Cerebellum (tissue), 4 donors: ENCODE measurements at places on chromosomes 13 and 19.
A peak's percentile ranks its signal among the peaks of the same experiment; 100 is the strongest.

DNA sequence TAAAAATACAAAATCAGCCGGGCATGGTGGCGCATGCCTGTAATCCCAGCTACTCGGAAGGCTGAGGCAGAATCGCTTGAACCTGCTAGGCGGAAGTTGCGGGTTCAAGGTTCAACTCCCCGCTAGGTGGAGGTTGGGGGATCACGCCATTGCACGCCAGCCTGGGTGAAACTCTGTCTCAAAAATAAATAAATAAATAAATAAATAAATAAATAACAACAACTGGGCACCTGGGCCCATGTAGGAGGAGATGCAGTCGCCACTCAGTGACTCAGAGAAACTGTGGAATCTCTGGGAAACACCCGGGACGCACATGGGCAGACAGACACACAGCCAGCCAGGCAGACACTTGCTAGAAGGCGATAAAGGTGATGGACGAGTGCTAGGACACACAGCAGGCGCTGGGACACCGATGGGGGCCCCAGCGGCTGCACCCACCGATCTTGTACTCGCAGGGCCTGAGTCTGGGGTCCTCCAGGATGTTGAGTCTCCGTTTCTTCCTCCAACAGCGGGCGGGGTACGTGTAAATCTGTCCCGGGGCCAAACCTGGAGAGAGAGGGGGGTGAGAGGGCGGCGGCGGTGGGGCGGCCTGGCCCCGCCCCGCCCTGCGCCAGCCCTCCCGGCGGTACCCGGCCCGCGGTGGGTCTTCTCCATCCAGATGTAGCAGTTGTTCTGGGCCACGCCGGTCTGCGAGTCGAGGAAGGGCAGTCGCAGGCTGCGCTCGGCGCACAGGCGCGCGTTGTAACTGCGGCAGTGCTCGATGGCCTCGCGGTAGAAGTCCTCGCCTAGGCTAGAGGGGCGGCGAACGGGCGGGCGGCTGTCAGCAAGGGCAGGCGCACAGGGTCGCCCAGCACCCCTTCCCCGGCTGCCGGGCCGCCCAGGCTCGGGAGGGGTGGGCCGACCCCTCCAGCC is 1.8 kb downstream of the DPF1 start:
- DNase-seq = no peak

- DNase-seq = peak; percentile 89
Observed at GRCh38 chr19:47573071-47574026, at the start of gene ZNF541. TSS of gene ZNF541 (minus strand) at chr19:47573148. CDS start at chr19:47555856, 17,292 bp downstream.

- peak; percentile 50 for DNase-seq
Observed at GRCh38 chr13:67229481-67230403, at the start of gene PCDH9. TSS of gene PCDH9 (minus strand) at chr13:67230336. CDS start at chr13:67228440, 1,896 bp downstream.

GRCh38 chr13:91302111-91302510 is 45.4 kb upstream of the MIR17HG start:
- DNase-seq = no peak

DNA sequence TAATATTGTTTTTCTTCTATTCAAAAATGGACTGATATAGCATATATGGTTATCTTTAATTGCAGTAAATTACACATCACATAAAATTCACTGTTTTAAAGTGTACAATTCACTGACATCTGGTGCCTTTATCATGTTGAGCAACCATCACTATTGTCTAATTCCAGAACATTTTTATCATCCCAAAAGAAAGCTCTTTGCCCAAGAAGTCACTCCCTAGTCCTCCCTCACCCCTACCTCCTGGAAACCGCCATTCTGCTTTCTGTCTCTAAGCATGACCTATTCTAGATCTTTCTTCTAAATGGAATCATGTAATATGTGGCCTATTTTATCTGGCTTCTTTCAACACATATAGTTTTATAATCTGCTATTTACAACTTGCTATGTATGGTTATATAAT is 525.6 kb downstream of the DCT start:
- no peak for DNase-seq

GRCh38 chr13:29753618-29754472 is 96.6 kb downstream of the UBL3 start:
- no peak for DNase-seq

DNA sequence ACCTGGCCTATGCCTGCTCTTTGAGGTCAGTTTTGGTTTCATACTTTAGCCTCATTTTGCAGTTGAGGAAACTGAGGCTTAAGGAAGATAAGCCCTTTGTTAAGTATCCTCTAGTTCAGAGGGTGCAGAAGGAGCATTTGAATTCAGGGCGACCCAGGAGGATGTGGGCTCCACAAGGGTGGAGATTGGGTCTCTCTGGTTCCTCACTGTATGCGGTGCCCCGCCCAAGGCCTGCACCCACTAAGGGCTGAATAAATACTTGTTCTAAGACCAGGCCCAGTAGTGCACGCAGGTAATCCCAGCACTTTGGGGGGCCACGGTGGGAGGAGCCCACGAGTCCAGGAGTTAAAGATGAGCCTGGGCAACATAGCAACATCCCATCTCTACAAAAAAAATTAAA is 768 bp upstream of the SLC44A2 start:
- no peak for DNase-seq

DNA sequence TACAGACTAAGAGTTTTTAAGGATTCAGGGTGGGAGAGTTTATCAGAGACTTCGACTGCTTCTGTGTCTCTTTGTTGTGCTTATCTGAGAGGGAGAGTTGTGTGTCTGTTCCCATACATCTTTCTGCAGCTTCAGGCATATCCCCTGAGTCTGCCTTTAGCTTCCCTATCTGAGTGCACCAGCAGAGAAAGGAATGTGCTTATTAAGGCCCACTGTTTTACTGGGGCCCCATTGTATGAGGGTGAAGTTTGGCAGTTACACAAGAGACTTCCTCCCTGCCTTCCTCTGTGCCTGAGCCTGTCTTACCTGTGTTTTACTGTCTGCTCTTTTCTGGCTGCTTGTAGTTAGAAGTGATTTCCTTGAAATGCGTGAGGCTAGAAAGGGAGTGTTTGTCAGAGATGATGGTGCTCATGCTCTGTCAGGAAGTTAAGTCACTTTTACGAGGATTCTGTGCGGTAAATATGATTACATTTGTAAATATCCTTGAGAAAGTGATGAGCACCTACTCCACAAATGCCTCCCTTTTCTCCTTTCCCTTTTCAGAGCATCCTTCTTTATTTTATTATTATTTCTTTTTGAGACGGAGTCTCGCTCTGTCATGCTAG is 1228.9 kb upstream of the MIR17HG start:
- no peak for DNase-seq

DNA sequence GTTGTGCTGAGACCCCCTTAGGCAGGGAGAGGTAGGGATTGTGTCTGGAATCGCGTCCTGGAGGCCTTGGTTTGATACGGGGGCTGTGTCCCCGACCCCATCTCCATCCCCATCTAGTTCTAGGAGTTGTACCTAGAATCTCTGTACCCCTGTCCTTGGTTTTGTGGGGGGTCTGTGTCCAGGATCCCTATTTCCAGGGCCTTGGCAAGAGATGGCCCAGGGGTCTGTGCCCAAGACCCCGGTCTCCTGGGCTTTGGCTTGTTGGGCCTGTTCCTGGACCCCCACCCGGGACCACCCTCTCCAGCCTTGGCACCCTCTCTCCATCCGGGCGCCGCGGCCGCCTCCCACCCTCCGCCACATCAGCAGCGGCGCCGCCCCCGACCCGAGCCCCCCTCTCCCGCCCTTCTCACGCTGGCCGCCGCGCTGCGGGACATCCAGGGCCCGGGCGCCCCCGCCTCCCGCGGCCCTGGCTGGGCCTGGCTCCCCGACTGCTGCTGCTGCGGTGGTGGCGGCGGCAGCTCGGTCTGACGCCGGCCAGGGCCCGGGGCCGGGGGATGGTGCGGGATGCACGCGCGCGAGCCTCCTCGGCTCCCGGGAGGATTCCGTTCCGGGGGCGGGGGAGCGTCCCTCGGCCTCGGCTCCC is at the start of gene NUMBL:
Gene NUMBL (minus strand): TSS at position 602 of the 643 bp plus-strand sequence. CDS start 168 bp downstream, at position 434.
- no peak for DNase-seq

- no peak for DNase-seq
Observed at GRCh38 chr19:22335716-22336115, 49.5 kb downstream of the ZNF729 start.

DNA sequence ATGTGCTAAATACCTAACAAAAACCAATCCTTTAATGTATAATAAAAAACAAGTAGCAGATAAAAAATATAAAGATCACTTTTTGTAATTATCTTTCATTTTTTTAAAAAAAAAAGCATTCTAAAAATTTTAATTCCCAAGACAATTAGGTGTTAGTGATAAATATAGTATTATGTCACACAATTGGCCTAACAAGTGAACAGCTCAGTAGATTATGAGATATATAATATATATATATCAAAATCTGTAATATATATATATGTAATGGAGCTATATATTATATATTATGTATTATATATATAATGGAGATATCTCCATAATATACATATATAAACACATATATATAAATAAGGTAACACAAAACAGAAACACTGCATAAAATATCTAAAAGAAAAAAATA is 1531.1 kb upstream of the MIR17HG start:
- no peak for DNase-seq

- no peak for DNase-seq
Observed at GRCh38 chr19:341386-342127, 3.0 kb downstream of the MIER2 start.

DNA sequence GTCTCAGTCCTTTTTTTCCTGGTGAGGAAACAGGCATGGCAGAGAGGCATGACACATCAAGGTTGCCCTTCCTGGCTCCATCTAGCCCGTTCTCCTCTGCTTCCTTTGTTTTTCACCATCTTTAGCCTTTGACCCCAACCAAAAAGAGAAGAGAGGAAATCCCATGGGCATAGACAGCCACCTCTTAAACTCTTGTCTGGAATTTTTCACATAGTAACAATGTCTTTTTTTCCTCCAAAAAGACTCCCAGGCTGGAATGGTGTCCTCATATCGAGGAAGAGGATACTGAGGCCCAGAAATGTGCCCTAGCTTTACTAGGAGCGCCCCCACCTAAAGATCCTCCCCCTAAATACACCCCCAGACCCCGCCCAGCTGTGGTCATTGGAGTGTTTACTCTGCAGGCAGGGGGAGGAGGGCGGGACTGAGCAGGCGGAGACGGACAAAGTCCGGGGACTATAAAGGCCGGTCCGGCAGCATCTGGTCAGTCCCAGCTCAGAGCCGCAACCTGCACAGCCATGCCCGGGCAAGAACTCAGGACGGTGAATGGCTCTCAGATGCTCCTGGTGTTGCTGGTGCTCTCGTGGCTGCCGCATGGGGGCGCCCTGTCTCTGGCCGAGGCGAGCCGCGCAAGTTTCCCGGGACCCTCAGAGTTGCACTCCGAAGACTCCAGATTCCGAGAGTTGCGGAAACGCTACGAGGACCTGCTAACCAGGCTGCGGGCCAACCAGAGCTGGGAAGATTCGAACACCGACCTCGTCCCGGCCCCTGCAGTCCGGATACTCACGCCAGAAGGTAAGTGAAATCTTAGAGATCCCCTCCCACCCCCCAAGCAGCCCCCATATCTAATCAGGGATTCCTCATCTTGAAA is at the start of gene GDF15:
Gene GDF15 (plus strand): TSS at position 484 of the 868 bp plus-strand sequence. CDS start 32 bp downstream, at position 516.
- no peak for DNase-seq

- DNase-seq = no peak
Observed at GRCh38 chr13:24612726-24613125, 67.5 kb upstream of the ATP12A start.

DNA sequence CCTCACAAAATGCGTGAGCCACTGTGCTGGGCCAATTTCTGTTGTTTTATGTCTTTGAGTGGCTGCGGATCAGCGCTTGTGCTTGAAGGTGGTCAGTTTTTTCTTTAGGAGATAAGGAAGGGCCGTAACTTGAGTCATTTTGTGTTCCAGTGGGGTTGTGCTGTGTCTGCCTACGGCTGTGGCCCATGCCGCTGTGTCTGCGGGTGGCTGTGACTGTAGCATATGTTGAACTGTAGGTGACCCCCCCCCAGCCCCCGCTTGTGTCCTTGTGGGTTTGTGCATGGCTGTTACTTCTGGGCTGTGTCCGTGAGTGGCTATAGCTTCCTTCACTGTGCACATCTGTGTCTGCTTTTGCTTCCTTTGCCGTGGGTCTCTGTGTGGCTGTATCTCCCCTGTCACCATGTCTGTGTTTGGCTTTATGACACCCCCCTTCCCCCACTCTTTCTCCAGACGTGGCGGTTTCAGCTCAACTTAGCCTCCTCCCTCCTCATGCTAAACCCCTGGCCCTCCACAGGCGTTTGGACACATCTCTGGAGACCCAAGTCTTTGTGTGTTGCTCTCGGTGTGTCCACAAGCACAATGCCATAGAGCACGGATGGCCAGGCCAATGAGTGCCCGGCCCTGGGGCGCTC is 675 bp downstream of the PPP1R14A start:
- DNase-seq = no peak

DNA sequence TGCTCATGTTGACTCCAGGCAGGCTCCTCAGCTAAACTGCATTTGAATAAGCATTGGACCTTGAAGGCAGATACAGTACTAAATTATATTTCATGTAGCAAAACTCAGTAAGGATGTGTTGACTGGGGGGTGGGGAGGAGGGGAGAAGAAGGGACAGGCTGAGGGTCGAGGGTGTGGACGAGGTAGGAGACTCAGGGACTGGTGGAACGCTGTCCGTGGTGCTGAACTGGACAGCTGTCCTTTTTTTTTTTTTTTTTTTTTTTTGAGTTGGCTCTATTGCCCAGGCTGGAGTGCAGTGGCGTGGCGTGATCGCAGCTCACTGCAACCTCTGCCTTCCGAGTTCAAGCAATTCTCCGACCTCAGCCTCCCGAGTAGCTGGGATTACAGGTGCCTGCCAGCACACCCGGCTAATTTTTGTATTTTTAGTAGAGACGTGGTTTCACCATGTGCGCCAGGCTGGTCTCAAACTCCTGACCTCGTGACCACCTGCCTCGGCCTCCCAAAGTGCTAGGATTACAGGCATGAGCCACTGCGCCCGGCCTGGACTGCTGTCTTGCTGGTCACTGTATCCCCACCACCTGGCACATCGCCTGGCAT is 33.2 kb upstream of the CASP14 start:
- no peak for DNase-seq

DNA sequence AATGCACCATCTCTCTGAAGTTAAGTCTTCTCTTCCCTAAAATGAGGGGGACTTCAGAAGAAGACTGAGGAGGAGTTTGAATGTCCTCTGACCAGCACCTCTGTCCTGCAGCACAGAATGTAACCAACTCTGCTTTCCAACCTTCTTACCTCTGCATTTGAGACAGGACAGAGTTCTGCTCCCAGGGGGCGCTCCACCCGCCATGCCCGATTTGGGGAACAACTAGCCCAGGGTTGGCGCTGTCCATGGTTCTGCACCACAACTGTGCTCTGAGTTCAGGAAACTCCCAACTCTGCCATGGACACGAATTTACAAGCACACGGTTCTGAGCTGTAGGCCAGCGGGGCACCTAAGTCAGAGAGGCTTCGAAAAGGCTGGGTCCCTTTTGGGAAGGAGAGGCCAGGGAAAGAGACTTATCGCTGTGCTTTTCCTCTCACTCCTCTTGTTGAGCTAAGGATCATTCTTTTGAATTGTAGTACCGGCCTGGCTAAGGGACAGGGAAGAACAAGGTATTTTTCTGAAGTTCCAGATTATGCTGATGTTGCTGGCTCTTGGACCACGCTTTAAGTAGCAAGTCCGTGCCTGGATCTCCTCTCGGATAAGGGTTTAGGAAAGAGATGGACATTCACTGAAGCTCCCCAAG is 22.2 kb downstream of the SIGLEC5 start:
- DNase-seq = no peak

DNA sequence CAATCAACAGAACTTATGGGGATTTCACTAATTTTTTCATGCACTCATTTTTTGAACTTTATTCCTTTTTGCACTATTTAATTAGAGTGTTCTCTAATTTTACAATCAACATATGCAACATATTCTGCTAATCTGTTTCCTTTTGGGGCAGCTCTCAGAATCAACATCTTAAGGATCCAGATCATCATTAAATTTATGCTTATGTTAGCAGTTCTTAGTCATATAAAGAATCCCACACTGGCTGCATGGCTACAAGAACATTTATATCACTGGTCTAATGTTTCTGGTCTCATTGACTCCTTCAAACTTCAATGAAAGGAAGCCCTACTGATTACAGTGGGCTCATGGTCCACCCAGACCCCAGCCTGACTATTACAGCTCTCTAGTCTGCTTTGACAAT is 245.2 kb downstream of the RBM26 start:
- no peak for DNase-seq
